ENCODE measurements at places on chromosomes 7 and 10. TPM values are rescaled to one million over a fixed set of nuclear protein-coding genes. Genes with fewer than 3 reads are reported as not detected.

- DNase-seq = no peak
Observed at GRCh38 chr10:102650655-102651454, 6.6 kb downstream of the TRIM8 start.

DNA sequence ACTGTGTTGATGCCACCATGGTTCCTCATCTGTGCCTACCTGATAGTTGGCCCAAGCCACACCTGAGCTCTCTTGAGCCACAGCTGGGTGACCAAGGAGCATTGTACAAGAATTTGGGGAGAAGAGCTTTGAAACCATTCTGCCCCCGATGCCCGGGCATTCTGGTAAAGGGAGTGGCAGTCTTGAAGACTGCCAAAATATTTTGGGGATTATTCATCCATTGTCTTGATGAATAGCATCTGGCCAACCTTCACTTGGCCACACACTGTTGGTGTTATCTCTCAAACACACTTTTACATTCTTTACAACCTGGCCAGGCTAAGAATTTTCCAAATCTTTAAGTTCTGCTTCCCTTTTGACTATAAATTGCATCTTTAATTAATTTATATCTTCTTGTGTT lies 113.1 kb upstream of the PCBD1 start:
- no peak for DNase-seq

GRCh38 chr7:66832531-66833351 lies 88.3 kb upstream of the TMEM248 start:
- DNase-seq = no peak

- no peak for DNase-seq
Observed at GRCh38 chr10:88116971-88117626, 253.7 kb downstream of the PTEN start.

DNA sequence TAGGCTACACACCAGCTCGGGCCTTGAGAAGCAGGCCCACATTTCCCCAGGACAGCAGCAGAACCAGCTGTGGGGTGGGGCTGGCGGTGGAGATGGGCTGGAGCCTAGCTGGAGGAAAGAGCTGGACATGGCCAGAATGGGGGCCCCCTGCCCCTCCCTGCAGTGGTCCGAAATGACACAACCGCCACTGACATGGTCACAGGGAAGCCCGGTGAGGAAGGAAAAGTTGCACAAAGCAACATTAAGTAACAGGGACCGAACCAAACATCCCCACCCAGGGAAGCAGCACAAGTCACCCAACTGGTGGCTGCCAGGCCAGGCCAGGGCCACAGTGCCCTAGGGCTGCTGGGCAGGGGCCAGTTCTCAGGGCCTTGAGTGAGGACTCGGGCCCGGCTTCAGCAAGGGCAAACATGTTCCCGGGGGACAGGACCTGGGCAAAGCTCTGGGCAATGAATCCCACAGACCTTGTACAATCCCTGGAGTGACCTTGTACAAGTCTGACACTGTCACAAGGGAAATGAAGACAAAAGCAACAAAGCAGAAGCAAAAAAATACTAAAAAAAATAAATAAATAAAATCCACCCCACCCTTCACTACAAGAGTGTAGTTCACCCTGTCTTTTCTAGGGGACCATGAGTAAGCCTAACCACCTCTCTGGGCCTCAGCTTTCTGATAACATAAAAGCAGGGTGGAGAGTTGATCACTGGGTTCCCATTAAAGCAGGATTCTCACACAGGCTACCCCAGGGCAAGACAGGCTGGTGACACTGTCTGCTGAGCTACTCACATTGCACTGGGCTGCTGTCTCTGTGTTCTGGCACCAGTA lies 33.0 kb downstream of the PSAP start:
- DNase-seq = no peak

DNA sequence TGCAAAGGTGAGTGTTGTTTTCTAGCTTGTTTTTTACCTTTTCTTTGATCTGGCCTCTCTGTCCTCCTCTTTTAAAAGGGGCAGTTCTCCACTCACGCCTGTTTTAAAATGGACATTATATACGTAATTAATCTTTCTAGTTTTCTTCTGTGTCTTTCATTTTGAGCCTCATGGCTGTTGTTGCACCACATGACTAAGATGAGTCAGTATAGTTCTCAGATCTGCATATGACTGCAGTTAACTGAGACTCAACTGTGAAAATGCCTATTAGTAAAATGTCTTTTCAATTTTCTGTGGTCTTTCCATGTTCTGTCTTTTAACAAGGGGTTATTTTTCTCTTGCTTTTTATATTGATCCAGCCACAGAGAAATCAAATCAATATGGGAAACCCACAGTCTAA lies 296.1 kb downstream of the CDK14 start:
- no peak for DNase-seq

DNA sequence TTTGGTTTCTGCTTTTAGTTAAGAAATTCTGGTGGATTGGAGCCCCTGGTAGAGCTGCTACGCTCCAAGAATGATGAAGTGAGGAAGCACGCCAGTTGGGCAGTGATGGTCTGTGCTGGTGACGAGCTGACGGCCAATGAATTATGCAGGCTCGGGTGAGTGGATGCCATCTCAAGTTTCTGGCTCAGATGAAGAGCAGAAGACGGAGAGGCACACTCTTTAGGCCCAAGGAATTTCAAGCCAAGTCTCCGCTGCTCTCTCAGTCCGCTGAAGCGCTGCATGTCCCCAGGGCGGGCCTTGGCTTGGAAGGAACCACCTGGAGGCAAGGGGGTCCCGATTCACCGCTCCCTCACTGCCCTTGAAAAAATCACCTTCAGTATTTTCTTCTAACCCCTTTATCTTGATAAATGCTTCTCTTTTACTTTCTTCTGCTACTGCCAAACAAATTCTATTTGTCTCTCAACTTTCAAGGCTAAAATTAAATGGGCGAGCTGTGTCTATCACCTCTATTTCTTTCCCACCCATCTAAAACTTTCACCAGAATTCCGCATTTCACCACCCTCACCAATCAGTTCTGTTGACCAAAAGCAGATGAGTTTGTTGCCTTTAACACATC lies 74.2 kb downstream of the ARMC3 start:
- no peak for DNase-seq

The AASS gene
- polyA plus RNA-seq = 5.7 TPM

The BICC1 gene
- polyA plus RNA-seq = 1.3 TPM
